ENCODE measurements at places on chromosomes 7 and 10.

DNA sequence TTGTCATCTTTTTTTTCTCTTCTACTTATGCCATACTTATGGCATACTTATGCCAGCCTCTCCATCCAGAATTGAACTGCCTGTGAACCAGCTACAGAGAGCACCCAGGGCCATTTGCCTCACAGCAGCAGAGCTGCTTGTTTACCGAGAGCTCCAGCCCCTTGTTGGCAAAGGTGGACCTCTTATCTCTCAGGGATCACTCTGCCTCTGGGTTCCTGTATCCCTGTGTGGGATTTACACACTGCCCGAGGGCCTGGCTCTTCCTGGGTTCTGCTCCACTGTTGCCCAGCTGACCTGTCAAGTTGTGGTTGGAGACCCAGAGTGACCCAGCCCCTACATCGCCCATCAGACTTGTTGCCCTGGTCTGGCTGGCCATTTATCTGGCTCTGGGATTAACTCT is 22.3 kb downstream of the MRPS33 start:
- no peak for DNase-seq

GRCh38 chr7:134016223-134016941 is 110.8 kb upstream of the LRGUK start:
- no peak for DNase-seq

GRCh38 chr10:110684800-110685446 is 40.8 kb downstream of the RBM20 start:
- no peak for DNase-seq

GRCh38 chr7:141884539-141885225 is 31.5 kb upstream of the OR9A4 start:
- no peak for DNase-seq

DNA sequence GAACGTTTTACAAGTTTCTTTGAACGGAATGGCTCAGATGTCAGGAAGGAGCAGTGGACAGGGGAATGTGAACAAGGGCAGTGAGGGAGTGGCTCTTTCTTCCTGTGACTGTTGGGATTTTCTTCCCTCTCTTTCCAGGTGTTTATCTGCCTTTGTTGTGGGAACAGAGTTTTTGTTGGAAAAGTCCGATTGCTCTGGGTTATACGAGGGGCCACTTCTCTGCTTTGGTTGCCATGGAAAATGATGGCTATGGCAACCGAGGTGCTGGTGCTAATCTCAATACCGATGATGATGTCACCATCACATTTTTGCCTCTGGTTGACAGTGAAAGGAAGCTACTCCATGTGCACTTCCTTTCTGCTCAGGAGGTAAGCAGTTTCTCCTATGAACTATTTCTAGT is 41.4 kb downstream of the ZRANB1 start:
- no peak for DNase-seq
